Vagina (tissue), 2 donors: ENCODE measurements at places on chromosomes 3 and 15. TPM values are rescaled to one million over a fixed set of nuclear protein-coding genes. Genes with fewer than 3 reads are reported as not detected.

Gene ZNF621
- 13.3 TPM for total RNA-seq

Gene GOLGA8O
- not detected for total RNA-seq

Gene ADAMTSL3
- total RNA-seq, result 4.2 TPM

Gene FEM1B
- 38.3 TPM for total RNA-seq

Gene ARHGAP31
- 13.0 TPM for total RNA-seq

Gene POMGNT2
- total RNA-seq, result 26.8 TPM

Gene VPS33B
- total RNA-seq, result 16.5 TPM

Gene ALS2CL
- 134 TPM for total RNA-seq

Gene CHAC1
- total RNA-seq, result 25.3 TPM

Gene PTX3
- total RNA-seq, result 29.2 TPM

Gene PARP15
- 5.9 TPM for total RNA-seq

Gene KY
- 3.7 TPM for total RNA-seq

Gene ANKRD63
- total RNA-seq, result not detected

Gene MED12L
- total RNA-seq, result 1.7 TPM

Gene SETD2
- total RNA-seq, result 55.5 TPM

Gene MUSTN1
- total RNA-seq, result 30.2 TPM

Gene GRM7
- 2.0 TPM for total RNA-seq

Gene GOLGA8B
- total RNA-seq, result 68.0 TPM

Gene ERICH6
- total RNA-seq, result not detected

Gene GOLGA6B
- total RNA-seq, result not detected

Gene LRRIQ4
- total RNA-seq, result not detected

Gene NLGN1
- total RNA-seq, result 4.7 TPM

Gene PTH1R
- 13.0 TPM for total RNA-seq

Gene MTHFS
- total RNA-seq, result 7.1 TPM

Gene PLS1
- total RNA-seq, result 3.9 TPM

Gene CASR
- total RNA-seq, result not detected

Gene PP2D1
- total RNA-seq, result not detected

Gene CGNL1
- total RNA-seq, result 38.3 TPM

Gene CTXN2
- total RNA-seq, result not detected

Gene PLA2G4E
- total RNA-seq, result 8.8 TPM

Gene ALPK3
- total RNA-seq, result 2.5 TPM

Gene NME9
- not detected for total RNA-seq

Gene CFAP91
- 4.2 TPM for total RNA-seq

Gene GUCA1C
- not detected for total RNA-seq

Gene CMTM8
- 4.7 TPM for total RNA-seq

Gene LEKR1
- not detected for total RNA-seq

Gene OR5K2
- not detected for total RNA-seq
